ENCODE measurements at places on chromosomes 2 and 18.

GRCh38 chr2:233793465-233794127 is 15.5 kb downstream of the MROH2A start:
- no peak for DNase-seq

DNA sequence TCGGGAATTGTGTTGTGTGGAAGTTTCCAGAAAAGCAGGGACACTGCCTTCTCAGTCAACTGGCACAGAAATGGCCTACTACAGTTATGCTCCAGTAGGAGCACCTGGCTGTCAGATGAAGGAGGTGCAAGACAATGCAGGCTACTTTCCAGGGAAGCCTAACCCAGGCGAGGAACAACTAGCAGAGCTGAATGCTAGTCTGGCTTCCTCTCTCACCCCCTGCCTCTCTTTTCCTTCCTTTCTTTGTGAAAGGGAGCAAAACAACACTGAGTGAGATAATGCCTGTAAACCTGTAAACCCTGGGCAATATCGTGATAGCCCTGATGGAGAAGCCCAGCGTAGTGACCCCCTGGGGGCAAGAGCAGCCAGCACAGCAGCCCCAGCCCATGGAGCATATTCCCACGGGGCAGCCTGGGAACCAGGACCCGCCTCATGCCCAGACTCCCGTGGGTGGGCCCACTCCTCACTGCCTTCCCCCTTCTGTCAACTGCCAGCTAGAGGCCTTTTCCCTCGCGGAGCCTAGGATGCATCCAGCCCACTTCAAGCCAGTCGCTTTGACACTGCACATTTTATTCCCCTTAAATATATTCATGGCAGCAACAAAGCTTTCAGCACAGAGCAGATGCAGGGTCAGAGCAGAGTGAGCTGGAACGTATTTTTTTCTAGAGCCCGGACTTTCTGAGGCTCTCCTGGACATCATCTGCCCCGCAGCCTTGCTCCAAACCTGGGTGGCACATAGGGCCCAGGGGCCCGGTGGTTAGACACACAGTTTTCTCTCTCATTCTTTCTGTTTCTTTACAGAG is 77.0 kb downstream of the PDCL3 start:
- DNase-seq, result no peak

GRCh38 chr2:224799691-224800090 is 83.5 kb upstream of the CCDC195 start:
- no peak for DNase-seq

- DNase-seq, result no peak
Measured at GRCh38 chr2:172248785-172249187, 146.1 kb upstream of the DLX2 start.

GRCh38 chr2:182941919-182942318 is 75.5 kb upstream of the FRZB start:
- DNase-seq, result no peak
